ENCODE measurements at places on chromosomes 12 and 14.

DNA sequence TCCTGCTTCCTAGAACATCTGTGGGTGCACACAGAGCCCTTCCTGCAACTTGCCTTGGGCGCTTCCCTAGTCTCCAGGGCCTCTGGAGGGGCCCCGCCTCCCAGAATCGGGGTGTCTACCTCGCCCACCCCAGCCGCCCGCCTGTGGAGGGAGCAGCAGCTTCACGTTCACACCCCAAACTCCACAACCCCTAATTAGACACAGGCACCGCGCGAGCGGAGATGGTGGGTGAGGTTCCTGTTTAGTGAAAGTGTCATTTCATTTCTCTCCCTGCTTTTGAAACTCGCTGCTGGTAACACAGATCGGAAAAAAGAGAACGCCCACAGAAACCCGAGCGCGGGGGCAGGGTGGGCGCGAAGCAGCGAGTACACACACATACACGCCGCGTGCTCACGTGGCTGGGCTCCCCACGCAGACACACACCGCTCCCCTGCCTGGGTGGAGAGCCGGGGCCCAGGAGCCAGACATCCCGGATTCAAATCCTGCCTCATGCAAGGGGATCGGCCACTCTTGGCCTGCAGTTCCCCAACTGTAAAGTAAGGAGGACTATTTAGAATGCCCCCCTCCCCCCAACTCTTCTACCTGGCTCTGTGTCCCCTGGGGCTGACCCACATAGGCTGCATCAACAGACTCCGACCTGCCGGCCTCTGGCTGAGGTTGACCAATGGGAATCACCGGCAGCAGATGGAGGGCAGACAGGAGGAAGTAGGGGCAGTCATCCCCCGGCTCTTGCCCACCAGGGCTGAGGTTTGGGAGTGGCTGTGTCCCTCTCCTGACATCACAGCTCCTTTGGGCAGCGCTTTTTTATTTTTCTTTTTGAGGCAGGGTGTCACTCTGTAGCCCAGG lies 79.2 kb upstream of the NCOR2 start:
- peak; percentile 24 for DNase-seq

GRCh38 chr12:66538970-66539369 lies 139.9 kb downstream of the GRIP1 start:
- no peak for DNase-seq

DNA sequence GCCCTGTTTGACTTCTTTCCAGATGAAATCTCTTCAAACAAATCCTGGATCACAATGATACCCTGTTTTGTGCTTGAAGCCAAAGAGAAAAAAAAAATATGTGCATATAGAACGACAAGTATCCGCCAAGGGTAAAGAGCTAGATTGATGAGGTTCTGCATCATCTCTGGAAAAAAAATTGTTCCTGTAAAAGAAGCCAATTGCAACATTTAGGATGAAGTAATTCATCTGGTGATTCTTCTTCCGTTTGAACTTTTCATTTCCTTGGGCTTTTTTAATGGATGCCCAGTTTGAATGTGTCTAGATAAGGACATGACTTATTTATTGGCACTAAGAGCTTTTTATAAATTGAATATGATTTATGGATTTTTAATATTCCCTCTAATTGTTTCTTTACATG lies 38.1 kb upstream of the NPAS3 start:
- no peak for DNase-seq

DNA sequence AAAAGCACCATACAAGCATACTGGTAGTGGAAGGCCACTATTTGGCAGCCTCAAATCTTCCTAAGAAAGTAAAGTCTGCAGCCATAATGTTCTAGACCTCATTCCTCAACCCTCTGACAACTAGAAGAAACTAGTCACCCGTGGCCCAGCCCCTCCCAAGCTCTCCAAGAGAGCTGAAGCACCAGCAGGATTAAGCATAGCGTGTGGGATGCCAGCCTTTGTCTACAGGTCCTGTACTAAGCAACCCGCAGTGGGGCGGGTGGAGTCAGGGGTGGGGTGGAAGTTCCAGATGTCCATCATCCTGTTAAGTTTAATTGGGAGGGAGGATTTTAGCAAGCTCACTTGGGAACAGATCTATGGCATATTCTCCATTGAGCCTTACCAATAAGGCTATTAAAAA lies 14.2 kb downstream of the SLC11A2 start:
- no peak for DNase-seq

GRCh38 chr12:76790564-76791552 lies 26.9 kb downstream of the ZDHHC17 start:
- no peak for DNase-seq

All from stimulated activated CD4-positive, alpha-beta T cell treated with anti-CD3 and anti-CD28 coated beads, TNF-alpha, amount 100 ng/mL, for 24 hours (primary cell).